ENCODE measurements at places on chromosomes 1 and 21. TPM values are rescaled to one million over a fixed set of nuclear protein-coding genes. Genes with fewer than 3 reads are reported as not detected.
A peak's percentile ranks its signal among the peaks of the same experiment; 100 is the strongest.

Gene TIAM1
- total RNA-seq: 5.2 TPM

Gene KCNK2
- total RNA-seq: 0.49 TPM

DNA sequence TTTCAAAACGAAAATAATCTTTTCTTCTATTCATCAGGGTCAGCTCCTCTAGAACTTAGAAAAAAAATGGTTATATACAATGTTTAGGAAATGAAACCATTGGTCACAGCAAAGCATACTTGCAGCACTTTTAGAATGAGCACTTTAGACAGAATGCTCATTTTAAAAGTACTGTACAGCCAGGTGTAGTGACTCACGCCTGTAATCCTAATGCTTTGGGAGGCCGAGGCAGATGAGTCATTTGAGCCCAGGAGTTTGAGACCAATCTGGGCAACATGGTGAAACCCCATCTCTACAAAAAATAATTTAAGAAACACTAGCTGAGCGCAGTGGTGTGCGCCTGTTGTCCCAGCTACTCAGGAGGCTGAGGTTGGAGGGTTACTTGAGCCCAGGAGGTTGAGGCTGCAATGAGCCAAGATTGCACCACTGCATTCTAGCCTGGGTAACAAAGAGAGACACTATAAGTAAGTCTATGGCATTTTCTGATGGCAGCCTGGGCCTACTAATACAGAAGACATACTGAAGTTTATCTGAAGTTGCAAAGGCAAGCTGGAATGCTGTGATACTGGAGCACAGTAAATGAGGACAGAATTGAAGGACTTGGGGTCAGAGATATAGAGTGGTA, 48.9 kb upstream of the ZNF326 start:
- no peak overlapping the region for H3K4me3 ChIP-seq

- no peak for DNase-seq
- H3K36me3 ChIP-seq: no peaks in the 10 kb centered on the region
- no peak overlapping the region for H3K4me3 ChIP-seq
- peak overlapping the region; percentile 61 for H3K27ac ChIP-seq
- H3K27me3 ChIP-seq: no peaks in the 10 kb centered on the region
- H3K4me1 ChIP-seq: peaks cover 34% of the 10 kb centered on the region
Observed at GRCh38 chr21:36185523-36185922, 28.9 kb downstream of the DOP1B start.

DNA sequence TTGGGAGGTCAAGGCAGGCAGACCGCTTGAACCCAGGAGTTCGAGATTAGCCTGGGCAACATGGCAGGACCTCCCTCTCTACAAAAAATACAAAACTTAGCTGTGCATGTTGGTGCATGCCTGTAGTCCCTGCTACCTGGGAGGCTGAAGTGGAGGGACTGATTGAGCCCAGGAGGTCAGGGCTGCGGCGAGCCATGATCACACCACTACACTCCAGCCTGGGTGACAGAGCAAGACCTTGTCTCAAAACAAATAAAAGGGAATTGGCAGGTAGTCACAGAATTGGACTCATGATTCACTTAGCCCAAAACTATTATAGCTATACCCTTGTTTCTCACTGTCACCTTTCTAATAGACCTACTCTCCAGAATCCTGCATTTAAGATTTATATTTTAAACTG, 5.5 kb downstream of the TADA1 start:
- no peaks in the 10 kb centered on the region for H3K27me3 ChIP-seq
- no peak overlapping the region for H3K4me3 ChIP-seq
- no peaks in the 10 kb centered on the region for H3K36me3 ChIP-seq

DNA sequence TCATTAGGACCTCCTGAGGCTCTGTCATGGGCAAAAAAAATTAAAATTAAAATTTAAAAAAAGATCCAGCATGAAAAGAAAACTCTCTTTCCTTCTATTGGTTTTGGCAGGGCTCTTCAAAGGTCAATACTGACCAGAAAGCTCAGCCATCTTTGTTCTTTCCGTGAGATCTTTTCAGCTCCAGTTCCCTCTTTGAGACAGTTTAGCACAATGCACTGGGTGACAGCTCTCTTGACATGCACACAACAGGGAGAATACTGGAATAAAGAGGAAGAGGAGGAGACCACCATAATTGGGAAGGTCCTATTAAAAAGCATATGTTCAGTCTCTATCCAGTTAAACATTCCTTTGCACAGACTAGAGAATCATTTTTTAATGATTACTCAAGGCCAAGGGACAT, 6.3 kb downstream of the LIX1L start:
- no peaks in the 10 kb centered on the region for H3K36me3 ChIP-seq
- DNase-seq: no peak
- no peak overlapping the region for H3K27ac ChIP-seq
- no peak overlapping the region for H3K4me3 ChIP-seq
